ENCODE measurements at places on chromosomes 6 and 20. TPM values are rescaled to one million over a fixed set of nuclear protein-coding genes. Genes with fewer than 3 reads are reported as not detected.
A peak's percentile ranks its signal among the peaks of the same experiment; 100 is the strongest.

Gene C6orf141
- total RNA-seq: 21.5 TPM

Gene DDX43
- not detected for total RNA-seq

Gene COL9A1
- not detected for total RNA-seq

Gene NMBR
- total RNA-seq: not detected

DNA sequence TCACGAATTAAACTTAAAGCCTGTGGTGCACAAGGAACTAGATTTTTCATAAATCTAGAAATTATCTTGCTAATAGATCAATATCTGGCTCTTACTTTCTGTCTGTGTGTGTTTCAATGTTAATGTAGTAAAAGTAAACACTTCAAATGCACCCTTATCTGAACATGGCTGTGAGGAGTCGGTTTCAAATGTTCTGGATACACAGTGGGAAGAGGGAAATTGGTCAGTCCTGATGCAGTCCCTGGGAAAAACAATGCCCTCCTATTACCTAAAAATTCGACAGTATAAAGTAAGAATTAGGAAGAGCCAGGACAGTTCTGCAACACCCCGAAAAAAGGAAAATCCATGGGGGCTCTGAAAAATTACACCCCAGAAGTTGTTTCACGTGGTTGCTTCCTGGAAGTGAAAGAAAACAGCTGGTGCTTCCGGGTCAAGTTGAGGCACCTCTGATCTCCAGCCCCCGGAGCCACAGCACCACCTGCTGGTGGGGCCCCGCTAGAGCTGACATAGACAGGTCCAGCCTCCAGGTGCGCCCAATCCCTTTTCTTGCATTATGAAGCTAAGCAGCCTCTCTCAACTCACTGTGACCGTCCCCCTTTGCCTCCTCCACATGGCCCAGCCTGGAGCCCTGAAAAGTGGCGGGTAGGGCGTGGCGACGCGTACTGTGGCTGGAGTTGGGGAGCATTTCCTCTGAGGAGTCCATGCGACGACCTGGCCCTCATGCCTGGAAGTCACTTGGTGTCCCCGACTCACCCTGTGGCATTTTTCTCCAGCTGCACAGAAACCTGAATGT lies 8.3 kb downstream of the SEMG2 start:
- DNase-seq: peak; percentile 32

DNA sequence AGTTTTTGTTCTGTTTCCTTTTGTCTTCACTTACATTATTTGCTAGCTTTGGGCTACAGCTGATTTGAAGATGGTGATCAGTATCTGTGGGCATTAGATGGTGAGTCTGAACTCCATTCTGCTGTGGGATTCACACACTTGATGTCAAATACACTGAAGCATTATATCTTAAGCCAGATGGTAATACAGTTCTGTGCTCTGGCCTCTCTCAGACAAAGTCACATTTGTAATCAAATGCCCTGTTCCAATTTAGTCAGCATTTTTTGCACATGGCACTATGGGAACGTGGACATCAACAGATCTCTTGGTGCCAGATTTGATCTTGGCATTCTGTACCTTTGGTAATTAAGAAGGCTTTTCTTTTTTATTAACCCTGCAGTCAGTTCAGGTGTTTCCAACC lies 56.0 kb downstream of the SASH1 start:
- DNase-seq: no peak

Gene PKHD1
- total RNA-seq: not detected

- no peak for DNase-seq
Observed at GRCh38 chr20:33963751-33964150, 30.0 kb upstream of the RALY start.

GRCh38 chr20:35018590-35019371 lies 63.1 kb downstream of the MYH7B start:
- no peak for DNase-seq

DNA sequence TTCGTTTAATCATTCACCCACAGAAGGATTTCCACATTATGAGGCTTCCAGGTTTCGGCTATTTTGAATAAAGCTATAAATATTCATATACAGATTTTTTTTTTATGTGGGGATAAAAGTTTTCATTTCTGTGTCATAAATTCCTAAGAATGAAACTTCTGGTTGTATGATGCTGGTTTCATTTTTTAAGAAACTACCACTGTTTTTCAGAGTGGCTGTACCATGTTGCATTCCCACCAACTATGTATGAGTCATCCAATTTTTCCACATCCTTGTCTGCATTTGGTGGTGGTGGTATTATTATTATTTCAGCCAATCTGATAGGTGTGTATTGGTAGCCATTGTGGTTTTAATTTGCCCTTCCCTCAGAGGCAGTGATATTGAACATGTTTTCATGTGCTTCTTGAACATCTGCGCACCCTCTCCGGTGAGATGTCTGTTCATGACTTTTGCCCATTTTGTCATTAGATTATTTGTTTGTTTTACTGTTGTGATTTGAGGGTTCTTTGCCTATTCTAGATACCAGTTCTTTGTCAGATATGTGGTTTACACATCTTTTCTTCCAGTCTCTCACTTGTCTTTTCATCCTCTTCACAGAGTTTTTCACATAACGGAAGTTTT lies 75.5 kb downstream of the DOK5 start:
- no peak for DNase-seq

DNA sequence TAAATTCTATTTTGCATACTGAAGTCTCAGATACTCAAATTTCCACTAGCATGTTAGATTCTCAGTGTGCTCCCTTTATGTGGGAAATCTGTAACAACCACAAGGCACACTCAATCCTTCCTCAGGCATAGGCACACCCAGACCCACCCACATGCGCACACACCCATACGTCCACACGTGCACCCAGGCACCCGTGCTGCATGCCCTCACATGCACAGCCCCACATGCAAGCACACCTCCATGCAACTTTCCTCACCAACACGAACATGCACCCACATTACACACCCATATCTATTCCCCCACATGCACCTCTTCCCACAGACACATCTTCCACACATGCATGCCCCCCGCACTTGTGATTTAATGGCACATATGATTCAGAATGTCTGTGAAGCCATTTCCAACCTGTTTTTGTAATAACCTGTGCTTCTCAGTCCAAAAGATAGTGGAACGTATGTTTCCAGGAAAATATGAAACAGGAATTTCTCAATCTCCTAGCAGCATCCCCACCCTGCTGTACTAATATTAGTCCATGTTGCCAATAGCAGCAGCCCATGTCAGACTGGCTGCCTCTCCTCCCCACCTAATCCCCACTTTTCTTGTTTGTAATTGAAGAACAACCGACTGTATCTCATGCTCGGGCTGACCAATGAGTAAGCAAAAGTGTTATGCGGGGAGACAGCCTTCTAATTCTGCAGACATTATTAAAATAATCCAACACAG lies 11.3 kb upstream of the CYP24A1 start:
- no peak for DNase-seq

Gene IP6K3
- total RNA-seq: 6.8 TPM

- no peak for DNase-seq
Observed at GRCh38 chr6:34056305-34057108, 89.4 kb downstream of the GRM4 start.

Gene CALHM6
- total RNA-seq: not detected

DNA sequence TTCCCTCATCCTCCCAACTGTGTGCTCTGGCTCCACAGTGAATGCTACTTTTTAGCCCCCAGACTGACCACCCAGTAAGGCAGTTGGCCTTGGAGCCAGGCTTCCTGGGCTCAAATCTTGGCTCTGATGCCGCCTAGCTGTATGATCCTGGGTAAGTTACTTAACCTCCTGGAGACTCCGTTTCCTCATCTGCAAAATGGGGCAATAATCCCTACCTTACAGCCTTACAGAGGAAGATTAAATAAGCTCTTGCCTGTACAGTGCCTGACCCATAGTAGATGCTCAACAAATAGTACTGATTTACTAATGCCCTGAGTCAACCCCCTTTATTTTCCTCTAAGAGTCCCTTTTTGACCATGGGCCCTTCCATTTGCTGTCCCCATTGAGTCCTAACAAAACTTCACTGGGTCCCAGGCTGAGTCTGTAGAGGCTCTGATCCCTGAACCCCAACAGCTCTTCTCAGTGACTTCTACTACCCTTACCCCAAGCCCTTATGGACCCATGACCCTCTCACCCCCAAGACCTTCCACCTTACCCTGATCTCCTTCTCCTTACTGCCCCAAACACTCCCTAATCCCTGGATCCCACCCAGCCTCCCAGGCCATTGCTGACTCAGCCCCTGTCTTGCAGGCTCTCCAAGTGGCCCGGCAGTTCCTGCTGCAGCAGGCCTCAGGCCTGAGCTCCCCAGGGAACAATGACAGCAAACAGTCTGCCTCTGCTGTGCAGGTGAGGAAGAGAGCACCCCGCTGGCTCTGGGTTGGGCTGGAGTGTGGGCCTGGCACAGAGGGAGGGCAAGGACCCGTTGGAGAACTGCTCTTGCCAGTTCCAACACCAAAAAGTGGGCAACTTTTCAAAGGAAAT lies 31.4 kb downstream of the FOXP4 start:
- peak; percentile 80 for DNase-seq

Gene MCHR2
- total RNA-seq: not detected

Gene CPXM1
- total RNA-seq: not detected

Gene PTCRA
- not detected for total RNA-seq

Gene FAM162B
- not detected for total RNA-seq

DNA sequence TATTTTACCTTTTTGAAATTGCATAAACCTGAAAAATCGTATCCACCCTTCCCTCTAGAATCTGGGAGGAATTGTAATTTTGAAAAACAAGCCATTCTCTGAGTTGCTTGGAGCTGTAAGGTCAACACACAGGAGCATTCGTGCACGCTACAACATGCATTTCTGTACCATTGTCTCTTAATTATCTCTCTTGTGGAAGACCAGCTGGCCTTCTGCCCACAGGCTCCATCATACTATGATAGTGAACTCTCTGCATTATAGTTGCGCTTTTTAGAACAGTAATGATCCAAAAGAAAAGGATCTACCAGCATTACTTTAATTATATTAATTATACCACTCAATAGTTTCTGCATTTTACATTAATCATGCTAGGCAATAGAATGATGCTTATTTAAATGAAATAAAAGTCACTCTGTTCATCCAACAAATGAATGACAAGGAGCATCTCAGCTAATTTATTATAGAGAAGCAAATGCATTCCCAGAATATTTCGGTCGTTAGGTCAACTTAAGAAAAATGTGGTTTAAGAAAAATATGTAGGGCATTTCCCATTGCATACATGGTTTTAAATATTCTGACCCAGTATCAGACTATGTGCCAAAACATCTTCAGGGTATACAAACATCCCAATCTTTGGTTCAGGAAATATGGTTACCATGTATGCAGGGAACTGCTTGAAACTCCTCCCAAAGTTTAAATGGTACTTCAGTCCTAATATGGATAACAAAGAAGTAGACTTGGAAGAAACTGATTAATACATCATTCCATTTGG lies 263.5 kb downstream of the TFAP2A start:
- DNase-seq: peak; percentile 67

- no peak for DNase-seq
Observed at GRCh38 chr6:149079911-149080491, 237.5 kb upstream of the TAB2 start.

GRCh38 chr20:19626896-19627295 lies 131.2 kb upstream of the RIN2 start:
- DNase-seq: no peak

GRCh38 chr20:9374480-9374879 lies 139.9 kb upstream of the LAMP5 start:
- DNase-seq: no peak

- no peak for DNase-seq
Observed at GRCh38 chr20:51492167-51493092, 50.1 kb downstream of the NFATC2 start.

DNA sequence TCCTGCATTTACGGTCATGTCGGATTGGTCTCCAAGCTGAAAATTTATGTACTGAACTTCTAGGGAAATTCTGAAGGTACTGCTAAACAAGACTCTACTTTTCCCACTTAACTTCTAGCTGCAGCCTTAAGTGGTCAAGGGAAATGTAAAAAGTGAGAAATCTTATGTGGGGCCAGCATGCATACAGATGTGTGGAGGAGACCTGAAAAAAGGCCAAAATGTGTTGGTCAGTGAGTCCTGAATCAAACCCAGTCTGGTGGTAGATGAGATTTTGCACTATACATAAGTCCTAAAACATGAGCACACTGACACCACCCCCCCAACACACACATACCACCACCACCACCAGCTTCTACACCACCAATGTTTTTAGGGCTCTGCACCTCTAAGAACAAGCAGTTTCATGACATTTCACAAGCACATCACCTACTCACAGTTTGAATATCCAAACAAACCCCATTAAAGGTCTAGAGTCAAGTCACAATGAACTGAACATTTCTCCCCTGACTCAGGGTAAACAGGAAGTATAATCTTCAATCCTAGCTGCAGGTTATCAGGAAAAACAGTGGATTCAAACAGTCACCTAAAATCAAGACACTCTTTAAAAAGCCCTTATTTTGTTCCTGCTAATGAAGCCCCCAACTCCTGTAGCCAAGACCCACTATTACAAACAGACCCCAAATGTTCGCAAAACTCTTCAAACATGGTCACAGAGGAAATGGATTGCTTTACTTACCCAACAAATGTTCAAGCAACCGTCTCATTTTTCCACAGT lies 1.6 kb downstream of the ZMYND8 start:
- peak; percentile 52 for DNase-seq

Gene GSTA1
- total RNA-seq: not detected

DNA sequence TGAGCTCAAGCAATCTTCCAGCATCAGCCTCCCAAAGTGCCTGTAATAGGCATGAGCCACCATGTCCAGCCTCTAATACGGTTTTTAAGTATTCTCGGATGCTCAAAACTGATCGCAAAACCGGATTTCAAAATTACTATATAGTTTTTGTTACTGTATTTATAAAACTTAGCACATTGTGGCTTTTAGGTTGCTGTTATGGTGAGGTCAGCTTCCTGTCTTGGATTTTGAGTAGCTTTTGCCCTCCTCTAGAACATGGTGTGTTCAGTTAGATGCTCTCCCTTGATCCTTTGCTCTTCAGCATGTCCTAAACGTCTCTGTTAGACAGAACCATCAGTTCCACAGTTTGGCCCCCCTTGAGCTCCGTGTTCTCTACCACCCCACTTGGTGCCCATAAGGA lies 96.2 kb downstream of the RPP40 start:
- DNase-seq: no peak

DNA sequence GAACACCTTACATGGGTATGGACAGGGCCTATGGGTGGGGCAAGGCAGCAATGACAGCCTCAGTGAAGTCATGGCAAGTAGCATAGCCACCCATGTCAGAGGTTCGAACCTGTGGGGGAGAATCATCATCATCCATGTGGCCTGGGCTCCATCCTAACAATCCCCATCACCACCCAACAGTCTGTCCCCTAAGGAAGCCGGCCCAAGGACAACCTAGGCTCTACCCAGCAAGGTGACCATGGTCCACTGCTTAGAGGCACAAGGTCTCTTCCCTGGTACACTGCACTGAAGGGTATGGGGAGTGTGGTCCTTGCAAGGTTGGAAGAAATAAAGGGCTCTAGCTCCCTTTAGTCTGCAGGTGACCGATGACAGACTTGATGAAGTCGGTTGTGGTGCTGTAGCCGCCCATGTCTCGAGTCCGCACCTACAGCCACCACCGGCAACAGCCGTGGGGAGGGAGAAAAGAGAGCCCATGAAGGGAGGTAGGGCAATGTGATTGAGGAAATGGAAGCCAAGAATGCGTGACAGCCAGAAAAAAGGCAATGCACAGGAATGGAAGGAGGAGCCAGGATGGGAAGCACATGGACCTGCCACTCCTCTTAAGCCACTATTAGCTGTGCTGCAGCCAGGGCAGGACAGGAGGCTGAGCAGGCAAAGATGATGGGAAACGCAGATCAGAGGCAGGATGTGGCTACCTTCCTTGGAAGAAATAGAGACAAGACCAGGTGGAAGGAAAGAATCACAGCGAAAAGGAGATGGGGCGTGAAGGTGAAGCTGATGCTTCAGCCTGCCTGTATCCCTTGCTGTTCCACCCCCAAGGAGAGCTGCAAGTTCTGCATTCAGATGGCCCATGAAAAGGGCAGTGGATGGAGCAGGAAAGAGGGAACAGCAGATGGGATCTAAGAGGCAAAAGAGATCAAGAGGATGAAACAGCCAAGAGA lies 5.3 kb downstream of the IDH3B start:
- no peak for DNase-seq
